ENCODE measurements at places on chromosomes 4 and X.

GRCh38 chr4:3685081-3685645 is 81.0 kb upstream of the ADRA2C start:
- peak; percentile 49 for DNase-seq

DNA sequence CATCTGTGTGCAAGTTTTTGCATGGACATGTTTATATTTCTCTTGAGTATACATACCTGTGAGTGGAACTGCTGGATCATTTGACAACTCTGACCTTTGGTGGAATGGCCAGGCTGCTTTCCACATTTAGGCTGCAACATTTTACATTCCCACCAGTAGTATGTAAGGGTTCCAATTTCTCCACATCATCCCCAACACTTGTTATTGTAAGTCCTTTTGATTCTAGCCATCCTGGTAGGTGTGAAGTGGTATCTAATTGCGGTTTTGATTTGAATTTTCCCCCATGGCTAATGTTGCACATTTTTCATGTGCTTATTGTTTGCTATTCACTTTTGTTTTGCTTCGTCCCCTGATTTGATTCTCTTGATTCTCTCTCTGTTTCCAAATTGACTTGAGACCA is 16.4 kb downstream of the DLG3 start:
- no peak for DNase-seq

- no peak for DNase-seq
Measured at GRCh38 chr4:122577808-122578781, 42.8 kb downstream of the IL21 start.

DNA sequence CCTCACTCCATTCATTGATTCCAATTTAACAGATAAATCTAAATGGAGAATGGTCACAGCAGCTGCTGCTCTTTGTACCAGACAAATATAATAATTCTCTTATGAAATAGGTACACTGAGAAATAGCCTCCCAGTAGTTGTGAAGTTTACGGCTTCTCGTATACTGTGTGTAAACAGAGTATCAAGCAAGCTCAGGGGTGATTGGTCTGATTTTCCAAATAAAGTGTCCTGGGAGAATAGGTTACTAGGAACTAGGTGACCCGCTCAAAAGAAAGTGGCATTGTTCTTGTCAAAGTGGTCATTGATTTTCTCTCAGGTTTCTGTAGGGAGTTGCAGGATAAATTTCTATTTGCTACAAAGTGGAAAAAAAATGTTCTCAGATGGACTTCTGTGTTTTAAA is 838.2 kb downstream of the RAPGEF2 start:
- DNase-seq: no peak

DNA sequence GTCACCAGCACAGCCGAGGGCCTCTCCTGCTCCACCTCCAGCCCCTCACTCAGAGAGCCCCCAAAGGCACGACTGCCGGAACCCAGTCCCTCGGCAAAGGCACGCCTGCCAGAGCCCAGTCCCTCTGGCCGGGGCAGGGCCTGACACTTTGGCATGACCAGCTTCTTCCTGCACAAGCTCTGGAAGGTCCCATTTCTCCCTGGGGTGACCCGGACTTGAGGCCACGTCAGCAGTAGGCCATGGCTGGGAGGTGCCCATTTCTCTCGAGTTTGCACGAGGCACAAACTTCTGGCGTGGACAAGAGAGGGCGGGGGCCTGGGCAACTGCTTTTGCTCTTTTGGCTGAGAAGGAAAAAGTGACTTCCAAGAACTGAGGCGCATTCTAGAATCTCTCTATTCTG is 62.2 kb upstream of the GPR78 start:
- DNase-seq: no peak
